ENCODE measurements at places on chromosomes 12 and 14.

DNA sequence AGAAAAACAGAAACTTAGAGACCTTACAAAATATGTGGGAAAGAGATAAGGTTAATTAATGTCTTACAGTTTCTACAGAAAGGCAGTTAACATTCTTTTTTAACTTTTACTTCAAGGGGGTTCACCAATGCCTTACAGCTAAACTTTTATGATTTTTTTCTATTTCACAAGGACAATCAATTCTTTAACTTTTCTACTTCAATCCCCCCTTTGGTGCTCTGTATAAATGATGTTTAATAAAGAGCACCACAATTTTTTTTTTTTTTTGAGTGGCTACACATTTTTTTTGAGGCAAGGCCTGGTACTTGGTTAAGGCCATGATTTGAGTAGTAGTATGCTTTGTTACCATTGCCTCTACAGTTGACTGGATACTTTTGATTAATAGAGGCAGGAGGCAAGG lies 279.6 kb downstream of the PRKD1 start:
- no peak for DNase-seq

DNA sequence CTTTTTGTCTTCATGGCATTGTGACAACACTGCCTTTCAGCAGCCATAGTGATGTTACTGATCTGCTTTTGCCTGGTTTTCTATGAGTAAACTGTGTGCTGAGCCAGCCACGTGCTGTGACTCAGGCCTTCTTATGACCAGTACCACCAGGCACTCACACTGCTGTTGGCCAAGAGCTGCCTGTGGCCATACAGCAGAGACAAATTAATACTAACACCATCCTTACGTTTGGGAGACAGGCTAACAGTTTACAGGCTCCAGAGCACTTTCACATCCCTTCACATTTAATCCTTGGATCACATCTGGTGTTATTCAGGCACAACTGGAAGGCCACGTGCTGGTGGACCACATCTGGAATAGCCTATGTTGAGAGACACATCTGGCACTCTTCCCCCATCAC lies 377.9 kb downstream of the CCDC91 start:
- no peak for DNase-seq

GRCh38 chr12:8953773-8954402 lies 4.4 kb upstream of the M6PR start:
- no peak for DNase-seq

- DNase-seq: no peak
These were observed 277.6 kb downstream of the SOX5 start for GRCh38 chr12:23671881-23672280.

- no peak for DNase-seq
These were observed 208.6 kb upstream of the PLXNC1 start for GRCh38 chr12:93939641-93940325.

DNA sequence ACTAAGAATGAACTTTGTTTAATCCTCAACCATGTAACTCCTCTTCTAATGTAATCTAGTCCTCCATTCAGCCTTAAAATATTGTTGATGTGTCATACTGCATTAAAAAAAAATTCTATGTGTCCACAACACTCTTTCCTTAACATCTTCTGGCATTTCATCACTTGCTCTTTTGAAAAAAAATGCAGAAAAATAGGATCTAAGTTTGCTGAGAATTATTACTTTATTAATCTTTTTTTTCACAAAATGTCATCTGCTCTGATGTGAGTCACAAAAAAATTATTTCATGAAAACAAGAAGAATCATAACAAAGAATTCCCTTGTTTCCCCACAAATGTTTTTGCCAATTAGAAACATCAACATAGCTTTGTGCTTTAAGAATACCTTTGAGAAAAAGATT lies 410.1 kb upstream of the MGAT4C start:
- DNase-seq: no peak

DNA sequence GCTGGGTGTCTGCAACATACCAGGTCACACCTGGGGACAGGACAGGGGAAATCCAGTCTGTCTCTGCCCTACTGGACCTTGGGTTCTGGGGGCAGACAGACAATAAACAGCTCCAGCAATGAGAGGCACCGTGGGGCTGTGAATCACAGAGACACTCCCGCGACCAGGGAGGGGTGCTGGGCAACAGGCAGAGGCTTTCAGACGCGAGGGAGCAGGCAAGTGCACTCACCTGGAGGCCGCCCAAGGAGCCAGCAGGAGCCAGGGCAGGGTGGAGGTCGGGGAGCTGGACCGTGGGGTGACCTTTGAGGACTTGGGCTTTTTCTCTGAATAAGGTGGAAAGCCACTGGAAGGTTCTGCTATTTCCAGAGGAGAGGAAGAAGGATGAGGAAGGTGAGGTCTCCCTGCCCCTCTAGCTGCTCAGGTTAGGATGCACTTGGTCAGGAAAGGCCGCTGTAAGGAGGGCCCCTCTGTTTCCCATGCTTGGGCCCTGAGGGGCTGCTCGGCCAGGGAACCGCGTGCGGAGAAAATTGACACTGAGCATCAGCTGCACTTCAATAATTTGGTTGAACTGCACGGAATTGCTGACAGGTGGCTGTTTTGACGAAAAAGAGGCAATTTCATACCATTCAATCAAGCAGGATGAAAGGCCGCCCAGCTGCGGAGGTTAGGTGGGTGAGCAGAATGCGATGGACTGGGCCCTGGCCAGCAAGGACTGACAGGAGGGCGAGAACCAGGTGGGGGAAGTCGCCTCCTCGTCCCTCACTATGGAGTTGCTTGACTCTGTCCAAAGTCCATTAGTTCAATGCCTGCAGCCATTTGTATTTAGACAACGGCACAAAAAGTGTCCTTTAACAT lies 42.2 kb downstream of the JAG2 start:
- DNase-seq: no peak

- peak; percentile 15 for DNase-seq
These were observed 706 bp upstream of the DIO2 start for GRCh38 chr14:80212023-80212397.

DNA sequence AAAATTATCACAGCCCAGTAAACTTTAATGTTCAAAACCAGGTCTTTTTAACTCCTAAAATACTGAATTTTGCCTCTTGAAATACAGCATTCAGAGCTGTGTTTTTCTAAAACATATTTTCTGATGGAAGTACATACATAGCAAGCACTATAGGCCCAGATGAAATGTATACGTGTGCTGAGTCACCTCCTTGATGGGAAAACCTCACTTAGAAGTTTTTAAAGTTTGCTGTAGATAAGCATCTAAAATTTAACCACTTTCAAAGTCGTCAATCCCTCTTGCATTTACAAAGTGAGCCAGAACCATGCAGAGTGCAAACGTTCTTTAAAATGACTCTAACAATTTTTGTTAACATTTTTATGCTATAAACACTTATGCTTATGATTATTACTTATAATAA lies 618.8 kb downstream of the RPS29 start:
- no peak for DNase-seq

- peak; percentile 69 for DNase-seq
These were observed 16.7 kb downstream of the OR9K2 start for GRCh38 chr12:55142669-55143565.

- no peak for DNase-seq
These were observed 154.0 kb upstream of the LMNTD1 start for GRCh38 chr12:25707056-25707455.

DNA sequence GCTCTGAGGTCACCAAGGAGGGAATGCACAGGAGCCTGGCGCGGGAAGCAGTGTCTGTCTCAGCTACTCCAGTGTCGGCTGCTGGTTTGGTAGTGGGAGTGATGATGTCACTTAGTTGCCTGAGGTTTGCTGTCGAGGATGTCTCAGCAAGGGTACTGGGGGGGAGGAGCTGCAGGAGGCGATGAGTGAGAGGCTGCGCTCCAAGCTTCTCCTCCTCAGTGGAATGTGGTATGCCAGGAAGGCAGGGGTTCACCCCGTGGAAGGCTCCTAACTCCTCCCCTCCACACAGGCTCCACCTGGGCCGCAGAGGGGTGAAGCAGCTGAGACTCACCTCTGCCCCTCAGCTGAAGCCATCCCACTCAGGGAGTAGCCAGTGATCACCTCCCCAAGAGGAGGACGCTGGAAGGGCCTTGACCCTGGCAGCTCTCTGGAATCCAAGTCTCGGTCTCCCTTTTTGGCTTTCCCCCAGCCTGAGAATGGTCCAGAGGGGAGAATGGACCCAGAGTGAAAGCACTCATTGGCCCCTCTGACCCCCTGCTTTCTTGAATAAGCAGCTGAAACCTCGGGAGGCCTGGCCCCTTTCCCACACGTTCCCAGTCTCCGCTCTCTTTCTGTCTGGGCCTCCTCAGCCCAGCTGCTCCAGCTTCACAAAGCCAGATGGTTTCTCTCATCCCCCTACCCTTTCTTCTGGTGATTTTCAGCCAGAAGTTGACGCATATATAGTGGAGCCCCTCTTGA lies 178.9 kb upstream of the FKBP4 start:
- DNase-seq: no peak

- DNase-seq: no peak
These were observed 2.6 kb downstream of the EGLN3 start for GRCh38 chr14:33948145-33948868.

- DNase-seq: no peak
These were observed 32.9 kb downstream of the EVL start for GRCh38 chr14:100098171-100098570.

GRCh38 chr12:45587012-45587411 lies 142.5 kb upstream of the ARID2 start:
- DNase-seq: no peak

DNA sequence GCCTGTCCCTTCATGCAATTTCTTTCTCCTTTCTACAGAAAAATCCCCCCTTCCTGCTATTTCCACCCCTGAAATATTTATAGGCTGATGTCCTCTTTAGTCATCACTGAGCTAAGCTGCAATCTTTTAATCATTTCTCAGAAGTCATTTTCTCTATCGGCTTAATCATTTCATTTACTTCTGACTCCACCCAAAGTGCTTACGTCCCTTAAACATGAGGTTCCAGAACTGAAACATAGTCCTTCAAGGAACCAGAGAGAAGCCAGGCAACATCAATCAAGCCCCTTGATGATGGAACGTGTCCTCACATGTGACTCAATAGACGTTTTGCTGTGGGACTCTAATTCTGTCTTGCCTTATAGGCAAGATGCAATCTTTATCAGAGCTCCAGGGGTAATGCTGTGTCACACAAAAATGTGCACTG lies 148.7 kb upstream of the KRR1 start:
- DNase-seq: no peak

- no peak for DNase-seq
These were observed 159.3 kb downstream of the SLC15A4 start for GRCh38 chr12:128664501-128664900.

GRCh38 chr14:96844857-96845570 lies 47.8 kb downstream of the VRK1 start:
- no peak for DNase-seq

GRCh38 chr12:64497903-64498302 lies 46.0 kb downstream of the TBK1 start:
- no peak for DNase-seq

DNA sequence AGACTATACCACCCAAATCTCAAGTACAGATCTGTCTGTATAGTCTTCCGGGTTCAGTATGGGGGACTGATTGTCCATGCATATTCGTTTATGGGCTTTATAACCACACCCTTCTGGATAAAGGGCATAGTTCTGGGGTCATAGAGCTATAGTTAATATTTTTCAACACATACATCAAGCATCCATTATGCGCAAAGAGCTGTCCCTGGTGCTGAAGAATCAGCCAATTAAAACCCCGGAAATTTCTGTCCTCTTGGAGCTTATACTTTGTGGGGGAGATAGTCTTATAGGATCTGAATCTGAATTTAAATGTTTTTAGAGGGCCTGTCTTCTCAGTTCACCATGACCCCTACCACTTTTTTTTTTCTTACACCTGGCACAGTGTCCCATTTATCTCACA lies 256.7 kb downstream of the SUDS3 start:
- no peak for DNase-seq

DNA sequence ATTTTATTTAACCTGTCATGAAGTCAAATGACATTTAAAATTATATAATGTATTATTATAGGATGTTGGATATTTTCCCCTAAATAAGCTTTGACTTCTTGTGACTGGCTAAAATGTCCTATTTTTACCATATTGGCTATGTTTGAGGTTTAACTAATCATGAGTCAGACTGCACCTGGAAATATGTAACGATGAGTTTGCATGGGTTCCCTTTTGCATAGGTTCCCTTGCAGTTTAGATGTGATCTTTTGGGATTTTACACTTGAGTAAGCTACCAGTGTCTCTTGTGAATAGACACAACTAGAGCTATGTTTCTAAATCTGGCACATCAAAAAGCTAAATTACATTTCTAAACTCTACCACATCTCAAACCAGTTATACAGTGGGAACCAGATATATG lies 5.2 kb downstream of the PDZRN4 start:
- DNase-seq: no peak

GRCh38 chr14:23622990-23623389 lies 13.2 kb upstream of the DHRS2 start:
- no peak for DNase-seq

GRCh38 chr12:56657416-56658379 lies 11.9 kb upstream of the ATP5F1B start:
- no peak for DNase-seq

GRCh38 chr14:47269756-47270492 lies 405.5 kb downstream of the MDGA2 start:
- DNase-seq: no peak

DNA sequence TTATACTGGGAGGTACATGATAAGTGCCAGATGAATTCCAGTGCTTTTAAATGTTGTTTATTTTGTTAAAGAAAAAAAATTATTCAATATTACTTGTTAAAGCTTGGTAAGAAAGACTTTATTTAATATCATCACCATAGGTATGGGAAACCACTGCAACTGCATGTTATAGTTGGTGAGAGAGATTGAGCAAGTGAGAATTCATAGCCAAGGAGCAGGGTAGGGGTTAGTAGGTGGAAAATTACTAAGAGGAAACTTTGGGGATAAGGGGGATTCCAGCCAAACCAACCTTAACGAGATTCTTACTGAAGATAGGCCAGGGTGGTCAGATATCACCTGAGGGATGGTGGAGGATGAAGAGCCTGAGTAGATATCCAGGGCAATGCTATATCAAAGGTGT lies 38.4 kb downstream of the SLC16A7 start:
- DNase-seq: no peak

DNA sequence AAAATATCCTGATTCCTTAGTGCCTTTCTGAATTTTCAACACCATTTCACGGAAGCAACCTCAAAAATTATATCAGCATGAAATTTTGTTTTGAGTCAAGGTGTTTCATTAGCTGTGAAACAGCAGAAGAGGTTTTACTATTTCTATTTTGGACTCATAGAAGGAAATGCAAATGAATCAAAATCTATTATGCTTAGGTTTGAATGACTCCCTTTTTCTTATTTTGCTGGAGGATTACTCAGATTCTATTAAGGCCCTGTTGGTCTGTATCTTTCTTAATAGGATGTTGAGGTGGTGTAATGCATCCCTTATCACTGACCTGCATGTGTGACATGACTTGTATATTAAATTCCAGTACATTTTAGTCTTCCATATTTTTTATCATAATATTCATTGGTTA lies 165.8 kb downstream of the TMTC2 start:
- DNase-seq: no peak
